T-helper 1 cell (primary cell): ENCODE measurements at places on chromosomes 11 and 22.

- DNase-seq: no peak
Observed at GRCh38 chr22:33605666-33606065, 314.6 kb downstream of the LARGE1 start.

GRCh38 chr11:47398551-47398950, 9.8 kb upstream of the SLC39A13 start:
- no peak for DNase-seq

DNA sequence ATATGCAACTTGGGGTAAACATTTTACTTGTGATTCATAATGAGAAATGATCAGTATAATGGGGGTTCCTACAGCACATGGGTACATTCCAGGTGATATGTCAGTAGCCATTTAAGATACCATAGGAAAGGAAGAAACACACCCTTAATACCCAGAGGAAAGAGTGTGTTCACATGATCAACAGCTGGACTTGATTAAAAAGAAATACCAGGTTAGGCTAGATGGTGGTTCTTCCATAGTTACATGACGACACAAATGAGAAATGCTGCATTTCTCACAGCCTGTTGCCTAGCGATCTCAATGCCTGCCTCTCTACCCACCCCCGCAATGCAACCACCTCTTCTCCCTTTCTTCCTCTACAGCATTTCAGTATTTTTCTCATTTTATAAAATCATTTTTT, 96.8 kb downstream of the TTC28 start:
- no peak for DNase-seq

GRCh38 chr11:61416941-61417340, 12.8 kb downstream of the CPSF7 start:
- DNase-seq: no peak

DNA sequence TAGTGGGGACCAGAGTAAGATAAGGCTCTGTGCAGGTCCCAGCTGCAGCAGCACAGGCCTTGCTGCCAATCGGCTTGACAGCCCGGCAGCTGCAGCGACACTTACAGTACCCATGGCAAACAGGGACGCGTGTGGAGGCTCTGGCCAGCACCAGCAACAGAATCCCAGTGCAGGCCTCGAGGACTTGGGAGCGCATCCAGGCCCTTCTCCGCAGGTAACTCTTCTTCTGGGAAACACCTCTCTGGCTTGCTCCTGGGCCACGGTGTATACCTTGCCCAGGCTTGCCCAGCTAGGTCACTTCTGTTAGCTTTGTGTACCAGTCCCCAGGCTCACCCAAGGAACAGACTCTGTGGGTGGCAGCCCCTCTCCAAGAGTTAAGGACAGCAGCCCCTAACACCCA, 126.7 kb downstream of the CTTN start:
- DNase-seq: no peak

DNA sequence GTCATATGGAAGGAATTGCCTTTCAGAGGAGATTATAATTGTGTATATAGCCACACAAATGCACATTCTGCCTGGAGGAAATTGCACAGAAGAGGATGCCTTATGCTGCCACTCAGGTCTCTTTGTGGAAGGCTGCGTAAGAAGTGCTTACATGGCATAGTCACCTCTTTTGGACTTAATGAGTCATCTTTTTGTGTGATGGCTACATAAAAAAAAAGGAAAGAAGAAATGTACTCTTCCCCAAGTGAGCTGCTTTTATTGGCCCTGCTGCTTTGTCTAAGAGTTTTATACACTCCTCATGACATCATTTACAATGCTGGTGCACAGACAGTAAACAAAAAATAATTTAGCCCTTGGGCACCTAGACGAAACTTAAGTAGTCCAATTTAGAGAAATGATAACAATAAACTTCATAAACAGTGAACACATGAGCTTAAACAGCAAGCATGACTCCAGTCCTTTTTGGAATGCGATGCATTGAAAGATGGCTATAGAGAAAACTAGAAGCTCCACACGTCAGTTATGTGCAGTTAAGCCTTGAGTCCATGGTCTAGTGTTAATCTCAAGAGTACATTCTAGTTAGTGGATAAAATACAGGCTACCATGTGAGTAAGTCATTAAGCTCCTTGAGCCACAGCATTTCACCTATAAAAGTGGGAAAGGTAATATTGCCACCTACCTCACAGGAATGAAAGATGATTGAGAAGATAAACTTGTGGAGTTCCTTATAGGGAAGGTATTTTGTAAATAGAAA, 12.0 kb downstream of the CSTPP1 start:
- no peak for DNase-seq

- DNase-seq: no peak
Observed at GRCh38 chr11:130420478-130421198, 7.8 kb downstream of the ADAMTS8 start.

DNA sequence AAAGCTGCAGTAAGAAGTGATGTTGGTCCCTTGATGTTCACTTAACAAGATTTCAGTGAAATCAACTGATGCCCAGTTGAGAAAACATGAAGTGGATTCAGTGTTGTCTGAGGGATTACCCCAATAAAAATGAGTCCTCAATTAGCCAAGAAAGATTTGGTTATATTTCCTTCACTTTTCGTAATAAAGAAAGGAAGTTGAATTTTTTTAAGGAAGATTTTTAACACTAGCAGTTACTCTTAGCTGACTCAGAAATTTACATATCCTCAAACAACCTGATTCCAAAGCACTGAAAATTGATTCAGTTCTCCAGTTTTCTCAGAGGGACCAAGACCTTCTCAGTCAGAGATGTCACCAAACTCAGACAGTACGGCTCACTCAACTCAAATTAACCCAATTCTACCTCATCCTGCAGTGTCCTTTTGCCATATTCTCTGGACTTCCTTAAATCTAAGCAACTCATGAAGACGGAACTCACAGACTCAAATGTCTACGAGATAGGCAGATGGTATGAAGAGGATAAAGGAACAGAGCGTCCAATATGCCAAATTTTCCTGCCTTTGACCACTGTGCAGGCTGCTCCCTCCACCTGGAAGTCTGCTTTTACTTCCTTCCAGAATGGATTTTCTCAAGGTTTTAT, 22.8 kb downstream of the SLC5A4 start:
- DNase-seq: no peak

DNA sequence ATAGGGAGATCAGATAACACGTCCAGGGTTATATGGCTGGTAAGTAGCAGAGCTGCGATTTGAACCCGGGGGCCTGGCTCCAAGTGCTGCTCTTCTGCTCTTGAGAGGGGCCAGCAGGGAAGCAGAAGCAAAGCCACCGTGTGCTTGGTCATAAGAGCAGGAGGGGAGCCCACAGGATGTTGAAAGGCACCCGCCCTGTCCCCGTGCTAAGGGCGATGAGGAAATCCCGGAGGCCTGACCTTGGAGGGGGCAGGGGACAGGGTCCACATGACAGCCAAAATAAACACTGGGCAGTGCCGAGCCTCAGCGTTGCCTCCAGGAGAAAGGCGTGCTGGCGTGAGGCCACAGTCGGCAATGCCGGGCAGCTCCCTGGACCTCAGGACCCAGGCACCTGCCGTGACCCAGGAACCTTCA, 28.8 kb downstream of the TOM1 start:
- no peak for DNase-seq

- no peak for DNase-seq
Observed at GRCh38 chr11:58941838-58942237, 2.5 kb downstream of the GLYATL1 start.

GRCh38 chr11:68976095-68976494, 4.7 kb downstream of the MRGPRD start:
- no peak for DNase-seq

DNA sequence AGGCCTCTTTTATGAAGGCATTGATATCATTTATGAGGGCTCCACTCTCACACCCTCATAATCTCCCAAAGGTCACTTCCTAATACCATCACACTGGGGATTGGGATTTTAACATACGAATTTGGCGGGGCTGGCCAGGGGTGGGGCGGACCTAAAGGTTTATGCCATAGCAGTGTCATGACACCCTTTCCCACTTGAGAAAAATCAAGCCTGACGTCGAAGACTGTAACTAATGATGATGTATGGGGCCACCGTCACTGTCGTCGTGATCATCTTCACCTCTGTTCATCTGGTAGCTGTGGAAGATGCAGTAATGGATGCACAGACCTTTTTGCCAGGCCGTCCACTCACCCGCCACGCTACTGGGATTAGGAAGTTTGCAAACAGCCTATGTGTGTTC, 912.1 kb downstream of the TBC1D22A start:
- no peak for DNase-seq

DNA sequence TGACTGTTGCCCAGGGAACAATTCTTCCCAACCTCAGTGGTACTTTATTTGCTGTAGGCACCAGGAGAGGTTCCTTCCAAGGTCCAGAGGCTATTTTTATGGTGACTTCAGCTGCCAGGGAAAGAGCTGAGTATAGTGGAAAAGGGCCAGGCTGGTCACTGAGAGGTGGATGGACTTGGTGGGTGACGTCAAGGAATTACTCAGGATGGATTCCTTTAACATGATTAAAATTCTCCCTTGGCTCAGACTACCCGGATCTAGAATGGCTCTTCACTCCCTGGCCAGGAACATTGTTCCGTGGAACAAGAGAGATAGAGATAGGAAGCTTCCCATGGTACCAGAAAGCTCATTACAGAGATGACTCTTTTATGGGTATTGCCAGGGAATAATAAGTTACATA, 8.7 kb upstream of the CALCA start:
- no peak for DNase-seq

- no peak for DNase-seq
Observed at GRCh38 chr11:24833573-24833972, 336.7 kb downstream of the LUZP2 start.

DNA sequence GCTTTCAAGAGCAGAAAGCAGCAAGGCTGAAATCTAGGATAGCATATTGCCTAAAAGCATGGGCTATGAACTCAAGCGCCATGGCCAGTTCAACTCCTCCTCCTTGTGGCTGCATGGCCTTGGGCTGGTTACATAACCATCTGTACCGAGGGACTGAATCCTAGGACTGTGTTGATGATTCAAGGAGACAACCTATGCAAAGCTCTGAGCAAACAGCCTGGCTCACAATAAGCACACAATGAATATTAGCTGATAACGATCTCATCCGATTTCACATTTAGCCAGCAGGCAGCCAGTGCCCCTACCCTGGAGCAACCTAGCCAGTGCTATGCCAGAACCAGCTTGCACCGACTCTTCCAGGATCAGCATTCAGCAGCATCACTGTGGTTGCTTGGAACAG, 698.4 kb downstream of the TBC1D22A start:
- no peak for DNase-seq

GRCh38 chr11:73186294-73186850, 31.7 kb upstream of the P2RY2 start:
- DNase-seq: no peak

- DNase-seq: no peak
Observed at GRCh38 chr11:83521647-83522596, 235.8 kb upstream of the CCDC90B start.

GRCh38 chr11:106399076-106399511, 321.6 kb downstream of the AASDHPPT start:
- DNase-seq: no peak

GRCh38 chr11:15291885-15292284, 177.2 kb downstream of the INSC start:
- DNase-seq: no peak

GRCh38 chr22:45976254-45977002, 534 bp downstream of the WNT7B start:
- DNase-seq: no peak

GRCh38 chr11:125167292-125167953, 2.9 kb downstream of the PKNOX2 start:
- DNase-seq: no peak
